ENCODE measurements at places on chromosomes 13 and 19.
A peak's percentile ranks its signal among the peaks of the same experiment; 100 is the strongest.

DNA sequence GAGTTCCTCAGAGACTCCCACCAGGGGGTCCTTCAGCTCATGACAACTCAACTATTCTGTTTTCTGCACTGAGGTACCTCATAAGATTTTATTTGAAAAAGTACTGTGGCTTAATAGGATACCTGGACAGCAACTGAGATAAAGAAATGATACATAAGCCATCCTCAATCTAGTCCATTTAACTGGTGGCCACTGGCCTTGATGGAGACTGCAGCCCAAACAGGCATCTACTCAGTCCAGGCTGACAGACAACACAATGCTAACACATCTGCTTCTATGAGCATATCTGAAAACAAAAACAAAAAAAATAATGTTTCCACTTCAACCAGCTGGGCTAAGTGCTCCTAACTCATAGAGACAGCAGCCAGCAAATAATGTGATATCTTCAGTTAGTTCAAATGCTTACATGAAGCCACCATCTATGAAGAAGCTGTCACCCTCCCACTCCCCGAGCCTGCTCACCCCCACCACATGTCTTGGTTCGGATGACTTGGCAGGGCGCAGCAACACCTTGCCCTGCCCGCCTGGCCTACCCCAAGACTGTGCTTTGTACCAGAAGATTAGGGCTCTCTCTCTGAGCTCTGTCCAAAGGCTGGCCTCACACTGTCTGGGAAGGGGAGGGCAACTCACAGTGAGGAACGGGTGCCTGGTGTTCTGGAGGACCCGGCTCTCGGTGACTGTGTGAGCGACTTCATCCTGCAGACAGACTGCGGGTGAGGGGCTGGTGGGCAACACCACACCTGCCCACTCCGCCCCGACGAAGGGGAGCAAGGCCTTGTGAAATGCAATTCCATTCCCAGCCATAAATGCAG, 13.1 kb upstream of the CCNP start:
- no peak for DNase-seq

DNA sequence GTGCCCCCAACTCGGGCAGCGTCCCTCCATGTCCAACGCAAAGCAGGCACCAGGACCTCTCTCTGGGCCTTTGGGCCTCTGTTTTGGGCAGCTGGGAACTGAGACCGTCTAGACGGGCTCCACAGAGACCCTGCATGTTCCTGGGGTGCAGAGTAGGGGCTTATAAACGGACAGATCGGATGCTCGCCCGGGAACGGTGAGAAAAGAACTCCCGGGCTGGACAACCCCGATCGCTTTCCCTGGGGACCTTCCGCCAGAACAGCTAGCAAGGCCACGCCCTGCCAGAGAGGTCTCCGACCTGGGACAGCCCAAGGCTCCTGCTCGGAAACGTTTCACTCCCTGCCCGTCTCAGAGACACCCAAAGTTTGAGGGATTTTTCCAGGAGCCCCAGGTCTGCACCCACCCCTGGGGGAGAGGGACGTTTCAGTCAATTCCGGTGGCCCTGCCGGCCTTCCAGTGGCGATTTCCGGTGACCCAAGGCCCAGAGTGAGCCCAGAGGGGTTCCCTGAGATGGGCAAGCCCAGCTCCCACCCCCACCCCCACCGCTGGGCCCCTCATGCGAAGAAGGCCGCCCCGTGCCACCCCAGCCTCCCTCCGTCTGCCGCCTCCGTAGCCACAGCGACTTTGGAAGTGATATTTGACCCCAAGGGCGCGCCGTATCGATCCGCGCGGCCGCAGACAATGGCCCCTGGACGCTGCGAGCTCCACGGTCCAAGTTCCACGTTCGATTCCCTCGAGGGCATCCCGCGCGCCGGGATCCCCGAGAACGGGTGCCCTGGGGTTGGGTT, 1.7 kb downstream of the NR2F6 start:
- peak; percentile 71 for DNase-seq

- no peak for DNase-seq
These were observed 138.7 kb downstream of the KDM4B start for GRCh38 chr19:5107432-5108122.

DNA sequence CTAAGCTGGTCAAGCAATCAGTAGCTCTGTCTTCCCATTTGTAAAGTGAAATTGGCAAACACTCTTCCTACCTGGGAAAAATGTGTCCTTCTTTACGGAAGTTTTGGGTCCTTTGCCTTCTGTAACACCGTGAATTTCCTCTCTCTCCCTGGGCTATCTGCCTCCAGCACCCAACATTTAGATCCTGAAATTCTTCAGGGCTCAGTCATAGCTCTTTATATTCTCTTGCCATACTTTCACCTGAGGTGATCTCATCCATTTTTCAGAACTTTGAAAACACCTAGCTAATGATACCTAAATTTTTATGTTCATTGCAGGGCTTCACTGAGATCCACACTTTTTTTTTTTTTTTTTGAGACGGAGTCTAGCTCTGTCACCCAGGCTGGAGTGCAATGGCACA, 1042.2 kb downstream of the DIAPH3 start:
- DNase-seq: no peak

Measured in MCF 10A (cell line).